ENCODE measurements at places on chromosomes 3 and 15. TPM values are rescaled to one million over a fixed set of nuclear protein-coding genes. Genes with fewer than 3 reads are reported as not detected.

GRCh38 chr3:108546247-108546646 lies 35.9 kb upstream of the MYH15 start:
- DNase-seq, result no peak
- no peaks in the 10 kb centered on the region for H3K27me3 ChIP-seq
- H3K36me3 ChIP-seq, result no peaks in the 10 kb centered on the region
- no peak overlapping the region for H3K4me3 ChIP-seq
- no peak overlapping the region for H3K27ac ChIP-seq

DNA sequence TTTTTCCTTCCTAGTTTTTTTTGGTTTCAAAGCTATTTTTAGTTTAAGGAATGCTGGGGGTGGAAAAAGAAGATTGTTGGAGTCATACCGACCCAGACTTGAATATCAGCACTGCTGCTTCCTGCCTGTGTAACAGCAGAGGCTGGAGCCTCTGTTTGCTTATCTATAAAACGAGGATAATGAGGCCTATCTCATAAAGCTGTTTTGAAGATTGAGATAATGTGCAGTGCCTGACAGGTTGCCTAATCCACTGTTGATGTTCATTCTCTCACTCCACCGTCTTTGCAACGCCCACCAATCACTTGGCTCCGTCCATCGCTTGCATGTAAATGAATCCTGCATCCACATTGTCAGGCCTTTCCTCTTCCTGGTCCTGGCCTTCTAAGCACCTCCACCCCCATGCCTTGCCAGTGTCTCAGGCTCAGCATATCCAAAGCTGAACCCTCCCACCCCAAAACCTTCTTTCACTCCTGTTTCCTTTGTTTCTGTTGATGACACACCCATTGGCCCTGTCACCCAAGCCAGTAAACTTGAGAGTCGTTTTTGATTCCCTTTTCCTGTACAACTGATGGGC lies 94.9 kb downstream of the MEX3B start:
- no peaks in the 10 kb centered on the region for H3K27me3 ChIP-seq
- no peaks in the 10 kb centered on the region for H3K4me1 ChIP-seq
- no peak for DNase-seq
- no peak overlapping the region for H3K27ac ChIP-seq
- H3K36me3 ChIP-seq, result no peaks in the 10 kb centered on the region

- no peak for DNase-seq
- H3K27me3 ChIP-seq, result no peaks in the 10 kb centered on the region
- H3K27ac ChIP-seq, result peak overlapping the region; percentile 87
- H3K36me3 ChIP-seq, result peaks cover 14% of the 10 kb centered on the region
- peaks cover 75% of the 10 kb centered on the region for H3K4me1 ChIP-seq
Measured at GRCh38 chr3:50251220-50251619, 15.2 kb downstream of the GNAI2 start.

DNA sequence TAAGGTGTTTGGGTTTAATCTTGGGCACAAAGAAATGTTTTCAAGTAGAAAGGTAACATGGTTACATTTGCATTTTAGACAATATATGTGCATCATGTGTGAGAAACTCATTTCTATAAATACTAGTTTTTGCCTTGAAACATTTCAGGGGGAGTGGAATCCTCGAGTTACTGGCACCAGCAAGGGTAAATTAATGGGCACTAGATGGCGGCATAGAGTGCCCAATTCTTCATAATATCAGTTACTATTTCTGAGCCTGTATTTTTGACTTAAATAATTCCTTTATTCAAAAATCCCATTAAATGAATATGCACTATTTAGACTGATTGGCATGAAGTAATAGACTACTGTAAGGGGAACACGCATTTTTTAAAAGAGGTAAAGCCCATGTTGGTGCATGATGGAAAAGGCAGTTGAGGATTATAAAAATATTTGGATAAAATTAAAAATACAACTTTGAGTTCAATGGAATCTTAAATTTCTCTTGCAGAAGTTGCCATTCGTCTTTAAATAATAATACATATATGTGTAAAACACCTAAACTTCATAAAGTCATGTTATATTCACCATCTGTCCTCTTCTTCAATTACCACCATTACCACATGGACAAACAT lies 106.3 kb downstream of the ZBTB20 start:
- peaks cover 6% of the 10 kb centered on the region for H3K4me1 ChIP-seq
- no peaks in the 10 kb centered on the region for H3K36me3 ChIP-seq
- no peaks in the 10 kb centered on the region for H3K27me3 ChIP-seq
- no peak overlapping the region for H3K4me3 ChIP-seq
- no peak for DNase-seq

DNA sequence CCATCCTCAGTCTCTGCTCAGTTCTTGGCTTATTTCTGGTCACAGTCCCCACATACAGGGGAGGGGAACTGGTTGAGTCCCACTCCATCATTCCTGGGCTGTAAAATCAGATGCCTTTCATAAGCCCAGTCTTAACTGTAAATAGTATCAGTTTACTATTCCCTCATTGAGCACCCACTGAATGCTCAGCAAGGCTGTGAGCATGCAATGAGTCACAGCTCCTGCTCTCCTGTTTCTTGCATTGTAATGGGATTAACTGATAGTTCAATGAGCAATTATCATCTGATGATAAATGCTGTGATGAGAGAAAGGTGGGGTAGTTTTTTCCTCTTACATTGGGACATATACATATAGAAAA lies 113.6 kb upstream of the TPM1 start:
- no peak overlapping the region for H3K4me3 ChIP-seq
- H3K27ac ChIP-seq, result no peak overlapping the region
- no peaks in the 10 kb centered on the region for H3K27me3 ChIP-seq
- no peaks in the 10 kb centered on the region for H3K36me3 ChIP-seq
- no peak for DNase-seq

- H3K36me3 ChIP-seq, result no peaks in the 10 kb centered on the region
- no peaks in the 10 kb centered on the region for H3K4me1 ChIP-seq
- H3K27ac ChIP-seq, result no peak overlapping the region
- H3K27me3 ChIP-seq, result no peaks in the 10 kb centered on the region
- no peak overlapping the region for H3K4me3 ChIP-seq
Measured at GRCh38 chr3:154862265-154862664, 217.9 kb upstream of the MME start.

DNA sequence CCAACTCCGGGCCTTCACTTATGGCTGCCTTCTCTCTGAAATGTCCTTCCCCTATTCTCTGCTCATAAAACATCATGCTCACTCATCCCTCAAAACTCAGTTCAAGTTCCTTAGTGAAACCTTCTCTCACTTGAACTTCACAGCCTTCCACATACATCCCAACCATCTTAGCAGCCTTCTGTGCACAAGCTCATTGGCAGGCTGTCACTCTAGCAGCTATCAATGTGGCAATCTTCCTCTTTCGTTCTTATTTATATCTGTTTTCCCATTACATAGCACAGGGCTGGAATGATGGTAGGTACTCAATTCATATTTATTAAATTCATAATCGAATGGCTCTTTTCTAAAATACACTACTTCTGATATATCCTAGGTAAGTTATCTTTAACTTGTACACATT lies 66.4 kb upstream of the MCTP2 start:
- H3K36me3 ChIP-seq, result no peaks in the 10 kb centered on the region
- H3K27me3 ChIP-seq, result no peaks in the 10 kb centered on the region

GRCh38 chr3:196553551-196553950 lies 14.8 kb downstream of the WDR53 start:
- H3K4me3 ChIP-seq, result no peak overlapping the region
- H3K27ac ChIP-seq, result peak overlapping the region; percentile 77
- H3K36me3 ChIP-seq, result no peaks in the 10 kb centered on the region
- no peaks in the 10 kb centered on the region for H3K27me3 ChIP-seq

DNA sequence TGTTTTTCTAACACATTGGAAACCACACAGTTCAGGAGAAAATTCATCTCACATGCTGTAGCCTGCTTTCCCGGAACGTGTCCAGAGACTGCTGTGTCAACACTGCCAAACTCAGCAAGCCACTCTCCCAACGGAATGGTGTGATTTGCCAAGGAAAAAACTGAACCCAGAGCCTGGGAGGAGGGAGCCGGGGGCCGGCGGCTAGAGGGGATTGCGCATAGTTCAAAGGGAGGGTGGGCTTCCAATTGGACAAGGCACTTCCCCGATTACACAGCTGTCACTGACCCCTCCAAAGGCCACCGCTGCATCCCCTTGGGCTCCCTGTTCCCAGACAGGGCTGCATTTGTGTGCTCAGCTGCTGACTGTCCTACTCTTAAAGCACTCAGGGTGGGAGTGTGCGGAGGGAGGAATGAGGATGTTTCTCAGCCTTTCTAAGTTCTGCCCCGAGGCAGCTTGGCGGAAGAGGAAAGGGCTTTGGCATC lies 256.2 kb downstream of the ZNF621 start:
- peak overlapping the region; percentile 73 for H3K27ac ChIP-seq
- H3K36me3 ChIP-seq, result no peaks in the 10 kb centered on the region
- H3K4me3 ChIP-seq, result peak overlapping the region; percentile 62
- peaks cover 22% of the 10 kb centered on the region for H3K4me1 ChIP-seq
- no peaks in the 10 kb centered on the region for H3K27me3 ChIP-seq
- DNase-seq, result peak; percentile 35

Gene GOLGA6B
- not detected for total RNA-seq

Gene EXD1
- total RNA-seq, result not detected

Gene EHD4
- total RNA-seq, result 3.9 TPM

Gene PML
- total RNA-seq, result 23.7 TPM

Gene GADL1
- 0.39 TPM for total RNA-seq

Gene KBTBD8
- 1.4 TPM for total RNA-seq

Gene CLRN1
- total RNA-seq, result not detected

Gene XIRP1
- 66.4 TPM for total RNA-seq

Gene IMPG2
- 0.36 TPM for total RNA-seq

Gene SOX14
- total RNA-seq, result not detected

Gene GOLGA6D
- total RNA-seq, result not detected

Gene CCDC174
- 22.2 TPM for total RNA-seq

Gene TRMT10C
- total RNA-seq, result 33.2 TPM

Gene LXN
- 5.5 TPM for total RNA-seq
